ENCODE measurements at places on chromosomes 11 and 22.

- DNase-seq: no peak
Measured at GRCh38 chr11:130136107-130136506, 23.5 kb upstream of the ST14 start.

GRCh38 chr11:121067962-121068647 is 32.9 kb upstream of the TECTA start:
- no peak for DNase-seq

DNA sequence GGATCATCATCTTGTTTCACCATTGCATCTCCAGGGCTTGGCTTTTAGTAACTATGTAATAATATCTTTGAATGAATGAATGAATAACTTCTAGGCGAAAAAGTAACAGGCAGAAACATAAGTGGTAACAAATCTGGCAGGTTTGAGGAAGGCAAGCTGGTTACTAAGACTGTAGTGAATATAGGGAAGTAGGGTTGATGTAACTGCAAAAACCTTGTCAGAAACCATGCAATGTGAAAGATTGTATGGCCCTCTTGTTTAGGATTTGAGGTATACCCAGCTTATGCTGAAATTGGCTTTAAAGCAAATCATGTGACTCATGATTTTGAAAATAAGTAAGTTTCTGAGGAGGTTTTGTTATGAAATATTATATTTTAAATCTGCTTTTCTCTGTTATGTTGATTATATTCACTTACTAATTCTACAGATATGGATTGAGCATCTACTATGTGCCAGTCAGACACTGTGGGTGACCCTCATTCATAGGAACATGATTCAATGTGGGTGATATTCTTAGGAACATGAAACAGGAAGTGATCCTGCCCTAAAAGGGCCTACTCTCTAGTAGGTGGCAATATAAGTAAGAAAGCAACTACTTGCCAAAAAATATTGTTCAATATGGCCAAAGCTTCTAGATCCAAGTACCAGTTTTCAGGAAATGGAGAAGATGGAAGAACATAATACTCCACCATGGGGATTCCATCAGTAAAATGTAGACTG is 115.5 kb upstream of the CCDC90B start:
- no peak for DNase-seq

DNA sequence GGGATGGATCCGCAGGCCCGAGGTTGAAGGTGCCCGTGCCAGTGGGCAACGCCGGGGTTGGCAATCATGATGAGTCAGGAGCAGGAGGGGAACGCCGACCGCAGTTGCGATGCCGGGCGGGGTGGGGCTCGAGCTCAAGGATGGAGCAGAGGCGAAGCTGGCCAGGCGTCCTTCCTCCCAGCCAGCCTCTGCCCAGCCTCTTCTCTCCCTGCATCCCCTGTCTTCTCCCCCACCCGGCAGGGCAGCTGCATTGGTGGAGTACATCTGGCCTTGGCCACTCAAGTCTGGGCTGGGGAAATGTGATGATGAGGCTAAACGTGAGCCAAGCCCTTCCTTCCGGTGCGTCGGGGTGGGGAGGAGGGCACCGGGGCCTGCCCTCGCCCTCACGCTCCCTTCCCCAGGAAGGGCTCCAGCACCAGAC is 3.9 kb downstream of the IFITM10 start:
- DNase-seq: no peak

DNA sequence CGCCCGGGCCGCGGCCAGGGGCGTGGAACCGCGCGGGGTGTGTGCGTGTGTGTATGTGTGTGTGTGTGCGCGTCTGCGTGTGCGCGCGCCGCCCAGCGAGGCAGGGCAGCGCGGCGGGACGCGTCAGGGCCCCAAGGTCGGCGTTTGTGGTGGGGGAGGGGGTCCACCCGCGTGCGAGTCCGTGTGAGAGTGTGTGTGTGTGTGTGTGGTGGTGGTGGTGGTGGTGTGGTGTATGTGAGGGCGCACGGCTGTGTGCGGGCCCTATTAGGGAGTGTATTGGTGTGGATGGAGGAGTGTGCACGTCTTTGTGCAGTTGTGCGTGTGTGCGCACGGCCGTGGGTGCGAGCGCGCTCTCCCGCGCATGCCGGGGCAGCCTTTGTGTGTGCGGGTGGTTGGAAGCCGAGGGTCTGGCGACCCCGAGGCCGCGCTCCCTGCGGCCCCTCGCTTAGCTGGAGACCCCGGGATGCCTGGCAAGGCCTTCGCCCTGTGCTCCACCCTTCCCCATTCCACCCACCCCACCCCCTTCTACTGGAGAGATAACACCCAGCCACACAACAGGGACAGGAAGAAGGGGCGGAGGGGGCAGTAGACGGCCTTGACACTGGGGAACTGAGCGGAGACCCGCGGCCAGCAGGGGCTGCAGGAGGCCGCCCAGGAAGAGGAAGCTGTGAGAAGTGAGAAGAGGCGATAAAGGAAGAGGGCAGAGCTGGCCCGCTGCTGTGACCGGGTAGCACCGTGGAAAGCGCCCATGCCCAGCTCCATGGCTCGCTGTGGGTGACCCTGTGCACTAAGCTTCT is 528 bp upstream of the ARRB1 start:
- DNase-seq: peak; percentile 74

DNA sequence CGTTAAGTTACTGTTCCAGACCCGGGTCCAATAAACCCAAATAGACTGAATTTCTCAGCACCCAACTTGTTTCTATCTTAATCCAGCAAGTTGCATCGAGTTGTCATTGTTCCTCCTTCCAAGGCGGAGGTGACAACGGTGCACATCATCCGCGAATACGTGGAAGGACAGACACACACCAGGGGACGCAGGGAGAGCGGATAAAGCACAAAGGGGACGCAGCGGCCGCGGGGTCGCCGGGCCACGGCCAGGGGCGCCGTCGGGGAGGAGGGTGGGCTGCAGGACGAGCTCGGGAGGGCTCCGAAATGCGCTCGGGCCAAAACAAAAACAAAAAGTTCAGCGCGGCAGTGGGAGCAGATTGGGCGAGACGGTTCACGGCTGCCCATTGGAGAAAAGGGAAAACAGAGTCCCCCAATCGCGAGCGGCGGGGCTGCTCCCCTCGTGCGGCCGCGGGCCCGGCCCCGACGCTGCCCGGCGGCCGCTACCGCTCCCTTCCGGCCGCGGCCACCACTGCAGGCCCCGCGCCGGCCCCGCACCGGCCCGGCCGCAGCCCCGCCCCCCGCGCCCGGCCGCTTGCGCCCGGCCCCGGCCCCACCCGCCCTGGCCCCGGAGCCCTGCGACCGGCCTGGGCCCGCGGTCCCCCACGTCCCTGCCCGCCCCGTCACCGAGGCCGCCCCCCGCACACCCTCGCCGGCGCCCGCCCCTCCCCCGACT is 518 bp downstream of the KMT5B start:
- DNase-seq: peak; percentile 79

DNA sequence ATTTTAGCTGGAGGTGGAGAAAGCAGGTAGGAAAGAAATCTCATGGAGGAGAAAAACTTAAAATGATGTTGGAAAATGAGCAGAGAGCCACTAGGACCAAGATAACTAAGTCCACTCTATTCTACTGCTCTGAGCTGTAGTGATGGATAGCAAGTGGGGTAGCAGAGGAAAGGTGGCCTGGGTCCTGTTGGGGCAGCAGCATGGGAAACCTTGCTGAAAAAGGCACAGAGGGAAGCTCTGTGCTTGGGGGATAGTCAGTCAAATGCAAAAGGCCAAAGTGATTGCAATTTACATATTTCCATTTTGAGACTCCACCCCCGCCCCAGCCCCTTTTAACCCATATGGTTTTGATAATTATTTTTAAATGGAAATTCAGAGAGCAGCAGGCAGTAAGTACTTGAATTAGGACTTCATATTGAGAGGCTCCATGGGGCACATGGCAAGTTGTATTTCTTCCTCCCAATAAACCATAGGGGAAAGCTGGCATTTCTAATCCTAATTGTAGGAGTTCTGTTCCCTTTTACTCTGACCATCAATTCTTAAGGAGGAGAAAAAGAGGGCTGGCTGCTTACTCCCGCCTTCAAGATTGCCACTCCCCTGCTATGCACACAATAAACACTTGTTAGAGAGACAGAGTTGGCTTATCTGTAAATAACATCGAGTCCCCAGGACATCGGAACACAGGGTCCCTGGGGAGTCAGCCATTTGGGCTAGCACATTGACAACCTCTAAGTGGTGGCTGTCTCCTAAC is 1341.5 kb upstream of the TENM4 start:
- DNase-seq: no peak

- DNase-seq: peak; percentile 31
Measured at GRCh38 chr22:20267441-20268278, 458 bp downstream of the RTN4R start.

- no peak for DNase-seq
Measured at GRCh38 chr11:36953976-36954375, 355.9 kb upstream of the RAG2 start.

- no peak for DNase-seq
Measured at GRCh38 chr11:15638386-15638787, 523.7 kb downstream of the INSC start.

DNA sequence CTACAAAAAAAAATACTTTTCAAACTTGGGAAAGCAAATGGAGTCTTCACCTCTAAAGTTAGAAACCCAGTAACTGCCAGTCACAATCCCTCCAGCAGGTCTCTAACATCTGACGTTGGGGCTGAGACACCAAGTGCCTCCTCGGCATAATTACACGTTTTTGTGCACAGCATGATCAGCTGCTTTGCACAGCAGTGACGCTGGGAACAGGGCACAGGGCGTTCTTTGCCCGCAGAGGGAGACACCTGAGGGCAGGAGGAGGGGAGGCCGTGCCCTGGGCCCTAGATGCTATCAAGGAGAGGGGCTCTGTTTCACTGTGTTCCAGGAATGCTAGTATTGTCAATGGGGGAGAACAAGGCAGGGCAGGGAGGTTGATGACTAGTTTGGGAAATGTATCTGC is 120.1 kb downstream of the PARVA start:
- no peak for DNase-seq

DNA sequence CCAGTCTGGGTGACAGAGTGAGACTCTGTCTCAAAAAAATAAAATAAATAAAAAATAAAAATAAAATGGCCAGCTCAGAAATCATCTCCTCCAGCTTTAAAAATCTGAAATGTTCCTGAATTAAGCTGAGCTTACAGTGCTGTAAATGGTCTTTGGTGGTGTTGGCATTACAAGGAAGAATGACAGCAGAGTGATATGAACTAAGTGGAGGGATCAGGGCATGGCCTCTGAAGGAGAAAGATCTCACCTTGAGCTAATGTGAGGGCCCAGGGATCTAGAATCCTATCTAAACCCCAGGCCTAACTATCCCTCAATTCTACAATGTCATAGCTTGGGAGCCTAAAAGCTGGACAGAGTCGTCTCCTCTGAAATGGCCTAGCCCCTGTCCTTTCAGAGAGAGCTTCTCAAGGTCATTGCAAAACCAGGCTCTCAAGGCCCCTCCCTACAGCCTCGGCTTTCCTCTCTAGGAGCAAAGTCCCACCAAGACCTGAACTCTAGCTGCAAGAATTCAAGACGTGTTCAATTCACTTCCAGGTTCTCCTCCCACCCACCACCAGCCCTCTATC is 345.4 kb downstream of the BUD13 start:
- DNase-seq: no peak

- no peak for DNase-seq
Measured at GRCh38 chr11:62449451-62449851, 30.6 kb downstream of the SCGB1A1 start.

DNA sequence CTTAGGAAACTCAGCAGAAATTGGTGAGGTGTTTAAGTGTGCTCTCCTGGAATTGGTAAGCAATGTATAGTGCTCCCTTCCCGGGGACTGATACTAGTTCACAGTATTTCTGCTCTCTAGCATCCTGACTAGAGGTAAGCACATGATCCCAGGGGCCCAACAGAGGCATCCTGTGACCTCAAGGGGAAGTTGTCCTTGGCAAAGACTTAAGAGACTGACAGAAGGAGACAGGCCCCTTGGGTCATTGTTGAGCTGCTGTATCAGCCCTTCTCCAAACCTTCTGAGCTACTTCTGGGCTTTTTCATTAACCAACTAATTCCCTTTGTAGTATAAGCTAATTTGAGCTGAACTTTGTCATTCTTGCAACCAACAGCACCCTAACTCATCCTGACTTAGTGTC is 4.3 kb upstream of the TBC1D22A start:
- DNase-seq: no peak

GRCh38 chr11:13290221-13290980 is 12.8 kb downstream of the BMAL1 start:
- DNase-seq: no peak

- DNase-seq: no peak
Measured at GRCh38 chr11:48025984-48026340, 45.6 kb downstream of the PTPRJ start.

GRCh38 chr22:34567367-34567766 is 498.6 kb upstream of the ISX start:
- no peak for DNase-seq

DNA sequence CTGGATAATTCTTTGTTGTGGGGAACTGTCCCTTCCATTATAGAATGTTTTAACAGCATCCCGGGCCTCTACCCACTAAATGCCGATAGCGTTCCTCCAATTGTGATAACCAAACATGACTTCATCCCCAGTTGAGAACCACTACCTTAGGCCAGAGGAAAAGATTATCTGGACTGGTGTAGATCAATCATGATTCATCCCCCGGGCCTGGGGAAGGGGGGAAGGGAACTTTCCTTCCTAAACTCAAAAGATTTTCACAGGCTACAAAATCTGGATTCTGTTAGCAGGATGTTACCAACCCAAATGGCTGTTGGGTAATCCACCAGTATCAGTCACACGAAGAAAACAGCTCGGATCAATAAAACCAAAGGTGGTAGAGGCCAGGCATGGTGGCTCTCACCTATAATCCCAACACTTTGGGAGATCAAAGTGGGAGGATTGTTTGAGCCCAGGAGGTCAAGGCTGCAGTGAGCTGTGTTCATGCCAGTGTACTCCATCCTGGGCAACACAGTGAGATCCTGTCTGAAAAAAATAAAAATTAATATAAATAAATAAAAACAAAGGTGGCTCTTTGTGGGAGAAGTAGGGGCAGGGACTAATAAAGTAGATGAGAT is 10.1 kb downstream of the CTR9 start:
- DNase-seq: no peak

GRCh38 chr11:20112291-20113148 is 47.8 kb downstream of the DBX1 start:
- no peak for DNase-seq

- no peak for DNase-seq
Measured at GRCh38 chr11:6062691-6063358, 32.3 kb upstream of the OR56A1 start.

GRCh38 chr11:26065944-26066343 is 266.0 kb upstream of the ANO3 start:
- no peak for DNase-seq

GRCh38 chr11:16993495-16993894 is 20.7 kb downstream of the PLEKHA7 start:
- DNase-seq: no peak

DNA sequence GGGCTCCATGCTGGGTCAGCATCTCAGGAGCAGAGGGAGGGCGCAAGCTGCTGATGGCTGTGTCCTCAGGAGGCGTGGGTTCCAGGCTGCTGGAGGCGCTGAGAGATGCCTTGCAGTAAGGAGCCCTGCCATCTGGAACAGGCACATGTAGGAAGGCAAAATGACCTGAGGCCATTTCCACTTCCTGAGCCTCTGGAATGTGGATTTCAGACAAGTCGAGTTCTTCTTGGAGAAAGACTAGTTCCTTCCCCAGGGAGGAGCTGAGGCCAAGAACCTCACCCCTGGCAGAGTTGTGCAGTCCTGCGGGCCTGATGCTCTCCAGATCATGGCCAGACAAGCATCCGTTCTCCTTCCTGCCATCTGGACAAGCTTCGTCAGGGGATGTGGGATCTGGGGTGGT is 19.3 kb downstream of the HPS4 start:
- no peak for DNase-seq

GRCh38 chr11:70828593-70829082 is 423.7 kb downstream of the SHANK2 start:
- no peak for DNase-seq

- DNase-seq: no peak
Measured at GRCh38 chr22:38841211-38841610, 2.6 kb downstream of the NPTXR start.
